Omental fat pad (tissue), 4 donors: ENCODE measurements at places on chromosomes 1 and 21. TPM values are rescaled to one million over a fixed set of nuclear protein-coding genes. Genes with fewer than 3 reads are reported as not detected.

Gene CYP4Z1
- total RNA-seq, result 5.2 TPM

Gene DCAF8
- total RNA-seq, result 114 TPM

Gene KCNJ15
- total RNA-seq, result 12.1 TPM

Gene OR2T35
- not detected for total RNA-seq

Gene JAM2
- total RNA-seq, result 9.5 TPM

Gene NUDT4B
- total RNA-seq, result 37.7 TPM

Gene DDX20
- 24.7 TPM for total RNA-seq

Gene AMY1B
- total RNA-seq, result not detected
